ENCODE measurements at places on chromosomes 6 and 20.

DNA sequence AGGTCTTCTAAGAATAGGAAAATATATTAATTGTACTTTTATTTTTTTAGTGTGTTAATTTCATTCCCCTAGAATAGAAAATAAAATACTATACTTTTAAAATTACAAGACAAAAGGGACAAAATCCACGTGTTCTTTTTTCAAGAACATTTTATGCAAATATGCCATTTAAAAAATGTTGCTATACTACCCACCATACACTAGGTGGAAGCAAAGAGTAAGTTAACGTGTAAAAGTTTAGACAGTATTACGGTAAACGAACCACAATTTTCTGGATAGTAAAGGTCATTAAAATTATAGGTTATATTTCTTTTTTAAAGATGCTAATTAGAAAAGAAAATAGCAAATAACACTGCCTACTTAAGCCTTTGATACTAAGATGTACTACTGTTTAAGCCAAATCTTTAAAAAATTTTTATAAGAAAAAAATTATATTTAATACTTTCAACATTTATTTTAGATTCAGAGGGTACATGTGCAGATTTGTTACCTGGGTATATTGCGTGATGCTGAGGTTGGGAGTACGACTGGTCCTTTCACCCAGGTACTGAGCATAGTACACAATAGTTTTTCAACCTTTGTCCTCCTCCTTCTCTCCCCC lies 287.6 kb downstream of the PHF3 start:
- peak; percentile 39 for DNase-seq

DNA sequence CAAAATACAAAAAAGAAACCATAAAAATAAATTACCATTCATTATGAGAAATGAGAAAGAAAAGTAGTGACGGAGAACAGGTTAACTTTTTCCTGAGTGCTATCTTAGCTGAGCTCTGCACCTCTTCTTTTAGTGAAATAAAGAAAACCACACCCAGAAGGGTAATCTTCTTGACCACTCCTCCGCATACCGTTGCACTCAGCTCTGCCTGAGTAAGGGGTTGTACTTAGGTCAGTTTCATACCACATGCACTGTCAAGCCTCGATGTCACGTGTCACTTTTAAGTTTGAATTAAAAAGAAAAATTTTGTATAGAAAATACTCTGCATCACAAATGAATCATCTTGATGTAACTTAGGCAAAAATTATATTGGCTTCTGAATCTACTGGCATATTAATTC lies 2.8 kb downstream of the EZR start:
- peak; percentile 53 for DNase-seq

- DNase-seq: peak; percentile 71
Observed at GRCh38 chr20:25399037-25399430, 8.4 kb upstream of the ABHD12 start.

- DNase-seq: no peak
Observed at GRCh38 chr6:7784706-7785105, 58.8 kb downstream of the BMP6 start.

DNA sequence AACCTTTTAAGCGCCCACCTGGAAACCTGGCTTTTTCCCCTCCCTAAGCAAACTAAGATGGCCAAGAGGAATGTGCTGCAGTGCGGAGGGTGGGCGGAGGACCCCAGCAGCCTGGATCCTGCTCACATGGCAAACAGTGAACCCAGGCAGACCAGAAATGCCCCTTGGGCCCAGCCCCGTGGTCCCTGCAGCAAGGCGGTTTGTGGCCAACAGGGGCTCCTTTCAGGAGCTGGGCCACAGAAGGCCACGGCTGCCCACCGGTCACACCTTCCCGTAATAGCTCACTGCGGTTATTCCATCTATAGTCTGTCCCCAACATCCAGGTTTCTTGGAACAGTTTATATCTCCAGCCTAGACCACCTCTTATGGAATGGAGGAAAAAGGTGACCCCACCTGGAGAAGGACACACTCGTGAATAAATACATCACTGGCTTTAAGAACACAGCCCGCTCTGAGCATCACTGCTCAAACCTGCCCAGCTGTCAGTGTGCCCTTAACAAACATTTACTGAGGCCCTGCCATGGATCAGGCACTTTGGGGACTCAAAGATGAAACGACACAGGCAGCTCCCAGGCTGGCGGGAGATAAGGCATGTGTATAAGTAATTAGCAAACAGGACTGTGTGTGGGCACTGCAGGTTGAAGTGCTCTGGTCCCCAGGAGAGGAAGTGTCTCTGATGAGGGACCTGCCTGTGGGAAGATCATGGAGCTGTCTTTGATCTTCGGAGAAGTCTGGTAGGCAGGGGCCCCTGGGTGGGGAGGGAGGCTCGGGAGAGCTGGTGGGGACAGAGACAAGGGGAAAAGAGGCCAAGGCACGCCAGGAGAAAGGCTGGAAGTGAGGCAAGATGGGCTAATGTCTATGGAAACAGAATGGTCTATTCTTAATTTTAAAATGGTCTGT lies 3.2 kb upstream of the TUBB1 start:
- DNase-seq: no peak

DNA sequence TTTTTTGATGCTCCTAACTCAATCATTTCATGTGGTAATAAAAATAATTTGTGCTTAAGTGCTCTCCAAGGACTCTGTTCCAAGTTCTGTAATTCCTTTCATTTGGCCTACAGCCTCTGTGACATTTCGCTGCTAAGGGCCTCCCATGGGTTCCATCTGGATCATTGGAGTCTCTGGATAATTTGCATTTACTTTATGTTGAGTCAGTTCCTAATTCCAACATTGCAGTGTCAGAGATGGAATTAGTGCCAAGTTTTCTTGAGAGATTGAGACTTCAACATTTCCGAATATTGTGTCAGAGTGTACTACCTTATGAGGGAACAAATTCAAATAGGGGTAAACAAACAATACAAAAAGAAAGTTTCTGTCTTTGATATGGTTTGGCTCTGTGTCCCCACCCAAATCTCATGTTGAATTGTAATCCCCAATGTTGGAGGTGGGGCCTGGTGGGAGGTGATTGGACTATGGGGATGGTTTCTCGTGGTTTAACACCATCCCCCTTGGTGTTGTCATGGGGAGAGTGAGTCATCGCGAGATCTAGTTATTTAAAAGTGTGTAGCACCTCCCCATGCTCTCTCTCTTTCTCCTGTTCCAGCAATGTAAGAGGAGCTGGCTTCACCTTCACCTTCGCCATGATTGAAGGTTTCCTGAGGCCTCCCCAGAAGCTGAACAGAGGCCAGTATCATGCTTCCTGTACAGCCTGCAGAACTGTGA lies 244.1 kb upstream of the TBX18 start:
- DNase-seq: no peak

DNA sequence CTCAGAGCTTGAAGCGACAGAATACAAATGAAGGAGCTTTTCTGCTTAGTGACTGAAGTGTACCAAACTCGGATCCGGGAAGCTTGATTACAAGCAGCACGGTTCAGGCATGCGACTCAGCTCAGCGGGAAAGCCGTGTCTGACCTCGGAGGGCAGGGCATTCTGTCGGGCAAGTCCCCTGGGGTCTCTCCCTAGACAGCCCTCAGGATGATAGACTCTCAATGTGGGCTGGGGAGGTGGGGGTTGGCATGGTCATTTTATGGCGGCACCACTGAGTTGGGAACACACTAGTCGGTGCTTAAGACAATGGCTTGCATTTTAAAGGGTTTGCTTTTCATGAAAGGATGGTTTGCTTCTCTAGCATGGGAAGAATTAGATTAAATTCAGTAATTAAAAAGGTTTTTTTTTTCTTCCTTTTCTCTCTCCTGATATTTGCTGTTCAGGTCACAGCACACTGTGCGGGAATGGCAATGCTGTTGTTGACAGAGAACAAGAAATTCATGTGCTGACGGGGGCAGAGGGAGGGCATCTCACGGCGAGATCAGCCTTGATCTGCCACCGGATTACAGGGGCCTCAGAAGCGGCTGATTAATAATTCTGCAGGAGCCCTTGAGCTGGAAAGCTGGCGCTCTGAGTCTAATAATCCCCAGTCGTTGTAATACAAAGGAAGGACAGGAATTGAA lies 80.7 kb upstream of the TRAF3IP2 start:
- no peak for DNase-seq

- DNase-seq: no peak
Observed at GRCh38 chr20:12153628-12154027, 235.9 kb downstream of the BTBD3 start.

GRCh38 chr6:42434237-42434636 lies 17.5 kb downstream of the TRERF1 start:
- DNase-seq: peak; percentile 23

GRCh38 chr6:166615059-166615770 lies 11.8 kb downstream of the RPS6KA2 start:
- DNase-seq: no peak

- no peak for DNase-seq
Observed at GRCh38 chr6:105332576-105332975, 70.3 kb downstream of the PREP start.

DNA sequence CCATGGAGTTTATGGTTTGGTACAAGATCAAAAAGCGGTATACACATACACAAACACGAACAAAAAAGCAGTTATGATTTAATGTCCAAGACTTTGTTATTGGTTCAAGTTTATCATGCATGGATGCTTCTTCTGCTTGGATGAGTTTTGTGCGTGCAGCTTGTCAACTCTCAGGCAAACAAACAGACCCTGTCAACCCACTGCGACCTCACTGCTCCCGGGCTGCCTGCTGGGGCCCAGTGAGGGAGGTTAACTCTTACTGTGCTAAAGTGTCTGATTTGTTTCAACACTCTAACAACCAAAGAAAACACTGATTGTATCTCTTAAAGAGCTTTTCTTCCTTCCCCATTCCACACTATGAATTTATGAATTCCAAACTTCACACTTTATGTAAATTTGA lies 26.8 kb upstream of the DDR1 start:
- DNase-seq: no peak

GRCh38 chr20:49437057-49437456 lies 45.4 kb downstream of the KCNB1 start:
- no peak for DNase-seq

GRCh38 chr20:15058841-15059240 lies 721.4 kb upstream of the FLRT3 start:
- DNase-seq: no peak

GRCh38 chr6:122660296-122660695 lies 50.1 kb downstream of the PKIB start:
- DNase-seq: no peak

GRCh38 chr6:151310852-151311767 lies 71.3 kb downstream of the AKAP12 start:
- DNase-seq: no peak

DNA sequence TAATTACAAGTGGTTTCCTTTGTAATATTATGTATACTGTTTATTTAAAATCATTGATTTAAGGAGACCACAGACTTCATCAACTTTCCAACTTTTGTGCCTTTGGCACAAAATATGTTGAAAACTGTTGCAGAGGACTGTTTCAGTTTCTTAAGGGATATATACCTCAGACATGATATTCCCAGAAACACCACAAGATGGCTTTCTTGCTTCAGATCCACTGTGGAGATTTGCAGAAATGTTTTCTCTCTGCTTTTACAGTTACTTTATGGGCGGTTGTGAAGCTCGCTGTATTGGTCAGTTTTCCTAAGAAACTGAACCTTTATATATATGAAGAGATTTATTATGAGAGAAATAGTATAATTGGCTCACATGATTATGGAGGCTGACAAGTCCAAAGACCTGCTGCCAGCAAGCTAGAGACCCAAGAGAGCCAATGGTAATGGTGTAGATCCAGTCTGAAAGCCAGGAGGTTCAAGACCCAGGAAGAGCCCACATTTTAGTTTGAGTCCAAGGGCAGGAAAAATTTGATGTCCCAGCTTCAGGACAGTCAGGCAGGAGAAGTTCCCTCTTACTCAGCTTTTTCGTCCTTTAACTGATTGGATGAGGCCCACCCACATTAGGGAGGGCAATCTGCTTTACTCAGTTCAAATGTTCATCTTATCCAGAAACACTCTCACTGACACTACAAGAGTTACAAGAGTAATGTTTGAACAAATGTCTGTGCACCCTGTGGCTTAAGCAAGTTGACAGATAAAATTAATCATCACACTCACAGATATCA lies 12.8 kb downstream of the ME1 start:
- DNase-seq: peak; percentile 55

DNA sequence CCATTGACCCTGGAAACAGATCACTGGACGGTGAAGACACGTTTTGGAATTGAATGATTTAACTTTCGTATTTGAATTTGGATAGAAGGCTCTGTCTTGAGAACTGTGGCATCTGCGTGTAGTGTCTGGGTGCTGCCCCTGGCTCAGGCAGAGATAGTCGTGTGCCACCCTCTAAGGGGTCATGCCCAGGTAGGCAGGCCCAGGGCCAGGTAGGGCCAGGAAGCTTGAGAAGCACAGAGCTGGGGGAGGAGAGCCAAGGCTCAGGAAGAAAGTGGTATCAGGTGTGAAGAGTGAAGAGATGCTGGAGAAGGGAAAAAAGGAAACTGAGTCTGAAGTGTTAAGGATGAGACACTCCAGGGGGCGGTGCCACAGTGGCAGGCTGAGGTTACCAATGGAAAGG lies 75.5 kb downstream of the IYD start:
- DNase-seq: no peak

DNA sequence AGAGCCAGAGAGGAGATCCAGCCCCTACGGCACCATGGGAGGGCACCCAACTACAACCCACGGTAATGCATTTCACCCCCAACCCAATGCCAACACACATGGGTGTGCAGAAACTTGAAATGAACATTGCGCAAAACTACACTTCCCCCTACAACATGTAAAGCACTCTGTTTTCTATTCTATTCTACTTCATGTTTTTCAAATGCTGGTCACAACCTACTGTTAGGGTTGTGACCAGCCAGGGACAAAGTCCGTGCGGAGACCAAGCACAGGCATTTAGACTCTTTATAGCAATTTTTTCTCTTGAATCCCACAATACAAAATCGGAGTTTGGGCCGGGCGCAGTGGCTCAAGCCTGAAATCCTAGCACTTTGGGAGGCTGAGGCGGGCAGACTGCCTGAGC lies 90.6 kb downstream of the MRPL14 start:
- no peak for DNase-seq

GRCh38 chr6:47073125-47074110 lies 31.3 kb upstream of the ADGRF1 start:
- DNase-seq: peak; percentile 8

DNA sequence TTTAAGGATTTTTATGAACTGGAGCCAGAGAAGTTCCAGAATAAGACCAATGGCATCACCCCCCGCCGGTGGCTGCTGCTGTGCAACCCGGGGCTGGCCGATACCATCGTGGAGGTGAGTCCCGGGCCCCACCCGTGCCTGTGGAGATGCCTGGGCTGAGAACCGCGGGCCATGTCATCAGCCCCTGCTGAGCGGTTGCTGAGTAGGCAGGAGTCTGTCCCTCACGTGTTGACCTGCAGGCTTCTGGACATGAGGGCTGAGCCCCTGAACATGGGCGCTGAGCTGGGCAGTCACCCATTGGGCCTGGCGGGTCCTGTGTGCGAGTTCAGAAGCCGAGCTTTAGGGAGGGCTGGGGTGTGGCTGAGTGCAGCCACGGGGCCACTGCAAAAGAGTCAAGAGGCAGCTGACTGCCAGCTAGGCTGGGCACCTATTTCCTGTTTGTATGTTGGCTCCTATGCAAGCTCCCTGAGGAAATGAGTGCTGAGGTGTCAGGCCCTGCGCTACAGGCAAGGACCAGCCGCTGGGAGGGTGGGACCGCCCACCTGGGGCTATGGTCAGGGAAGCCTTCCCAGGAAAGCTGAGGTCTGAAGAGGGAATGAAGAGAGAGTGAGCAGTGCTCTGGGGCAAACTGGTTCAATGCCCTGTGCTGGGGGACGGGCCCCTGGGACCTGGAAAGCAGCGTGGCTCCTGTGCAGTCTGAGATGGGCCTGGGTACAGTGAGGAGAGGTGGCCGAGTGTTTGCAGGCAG lies 34.3 kb downstream of the PYGB start:
- no peak for DNase-seq

Measured in ACHN (cell line).